ENCODE measurements at places on chromosomes 16 and 17.

DNA sequence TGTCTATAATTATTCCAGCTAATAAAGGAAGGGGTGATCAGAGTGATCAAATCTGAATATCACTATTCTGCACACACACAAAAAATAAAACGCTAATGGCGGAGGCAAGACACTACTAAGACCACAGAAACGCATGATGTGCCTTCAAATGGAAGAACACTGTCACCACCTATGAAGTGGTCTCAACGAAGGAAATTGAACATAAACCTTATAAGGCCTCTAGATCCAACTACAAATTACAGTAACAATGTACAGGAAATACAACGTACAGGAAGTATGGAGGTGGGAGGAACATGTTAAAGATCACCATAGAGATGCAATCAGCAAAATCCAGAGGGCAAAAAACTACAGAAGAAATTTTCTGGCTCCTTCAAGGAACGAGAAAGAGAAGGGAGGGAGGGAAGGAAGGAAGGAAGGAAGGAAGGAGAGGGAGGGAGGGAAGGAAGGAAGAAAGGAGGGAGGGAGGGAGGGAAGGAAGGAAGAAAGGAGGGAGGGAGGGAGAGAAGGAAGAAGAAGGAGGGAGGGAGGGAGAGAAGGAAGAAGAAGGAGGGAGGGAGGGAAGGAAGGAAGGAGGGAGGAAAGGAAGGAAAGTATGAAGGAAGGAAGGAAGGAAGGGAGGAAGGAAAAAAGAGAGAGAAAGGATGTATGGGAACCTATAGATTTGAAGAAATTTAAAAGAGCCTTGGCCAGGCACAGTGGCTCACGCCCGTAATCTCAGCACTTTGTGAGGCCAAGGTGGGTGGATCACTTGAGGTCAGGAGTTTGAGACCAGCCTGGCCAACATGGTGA lies 3.1 kb upstream of the SGCA start:
- DNase-seq, result peak; percentile 47

DNA sequence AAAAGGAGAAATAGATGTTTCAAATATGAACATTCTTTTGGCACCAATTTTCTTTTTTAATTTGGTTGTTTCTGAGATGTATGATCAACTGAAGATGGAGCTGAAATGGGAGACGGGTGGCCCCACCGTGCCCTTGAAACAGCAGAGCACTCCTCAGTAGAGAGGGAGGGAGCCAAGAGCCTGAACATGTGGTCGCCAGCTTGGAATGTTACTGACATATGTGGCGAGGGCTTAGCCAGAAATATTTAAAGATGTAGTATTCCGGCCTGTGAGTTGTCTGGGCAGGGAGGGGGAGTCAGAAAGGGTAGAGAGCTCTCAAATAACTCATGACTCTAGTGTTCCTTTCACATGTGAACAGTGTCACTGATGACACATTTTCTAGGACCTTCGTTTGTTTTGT lies 13.3 kb upstream of the MRC2 start:
- DNase-seq, result no peak

GRCh38 chr17:58840820-58841612 lies 85.4 kb downstream of the PPM1E start:
- no peak for DNase-seq

GRCh38 chr16:85461814-85462713 lies 151.1 kb upstream of the GSE1 start:
- peak; percentile 46 for DNase-seq

- no peak for DNase-seq
Observed at GRCh38 chr16:50444526-50444925, 75.7 kb upstream of the BRD7 start.

DNA sequence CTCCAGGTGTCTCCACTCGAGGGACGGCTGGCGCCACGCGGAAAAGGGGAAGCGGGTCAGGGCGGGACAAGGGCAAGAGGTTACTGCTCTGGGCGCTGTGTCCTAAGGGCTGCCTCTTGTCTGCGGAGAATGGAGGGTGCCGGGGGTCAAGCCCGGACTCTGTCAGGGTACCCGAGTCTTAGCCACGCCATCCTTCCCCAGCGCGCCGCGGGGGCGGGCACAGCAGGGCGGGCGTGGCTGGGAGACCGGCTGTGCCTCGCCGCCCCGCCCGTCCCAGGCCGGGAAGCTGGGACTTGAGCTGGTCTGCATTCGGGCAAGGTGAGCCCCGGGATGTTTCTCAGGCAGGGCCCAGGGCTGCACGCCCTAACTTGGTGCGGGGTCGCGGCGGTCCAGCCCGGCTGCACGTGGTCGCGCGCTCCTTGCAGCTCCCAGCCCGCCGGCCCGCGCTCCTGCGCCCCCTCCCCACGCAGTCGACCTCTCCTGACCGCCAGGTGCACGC lies 6.2 kb upstream of the ACTG1 start:
- DNase-seq, result peak; percentile 38

DNA sequence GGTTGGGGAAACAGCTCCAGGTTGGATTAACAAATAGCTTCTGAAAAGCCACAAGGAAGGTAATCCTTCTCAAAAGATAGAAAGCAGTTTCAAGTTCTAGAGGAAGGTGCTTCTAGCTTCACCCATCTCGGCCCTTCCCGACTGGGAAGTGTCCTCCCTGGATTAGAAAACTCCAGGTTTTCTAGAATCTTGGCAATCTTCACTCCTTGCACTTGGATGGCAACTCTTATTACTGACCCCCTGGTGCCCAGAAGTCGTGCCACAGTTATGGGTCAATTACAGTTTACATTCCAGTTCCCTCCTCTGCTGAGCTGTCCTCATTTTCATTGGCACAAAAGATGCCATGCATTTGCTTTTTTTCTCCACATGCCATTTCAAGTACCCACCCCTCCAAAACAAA lies 65.6 kb downstream of the SMG6 start:
- no peak for DNase-seq

GRCh38 chr17:48754500-48755261 lies 26.1 kb upstream of the HOXB13 start:
- no peak for DNase-seq

DNA sequence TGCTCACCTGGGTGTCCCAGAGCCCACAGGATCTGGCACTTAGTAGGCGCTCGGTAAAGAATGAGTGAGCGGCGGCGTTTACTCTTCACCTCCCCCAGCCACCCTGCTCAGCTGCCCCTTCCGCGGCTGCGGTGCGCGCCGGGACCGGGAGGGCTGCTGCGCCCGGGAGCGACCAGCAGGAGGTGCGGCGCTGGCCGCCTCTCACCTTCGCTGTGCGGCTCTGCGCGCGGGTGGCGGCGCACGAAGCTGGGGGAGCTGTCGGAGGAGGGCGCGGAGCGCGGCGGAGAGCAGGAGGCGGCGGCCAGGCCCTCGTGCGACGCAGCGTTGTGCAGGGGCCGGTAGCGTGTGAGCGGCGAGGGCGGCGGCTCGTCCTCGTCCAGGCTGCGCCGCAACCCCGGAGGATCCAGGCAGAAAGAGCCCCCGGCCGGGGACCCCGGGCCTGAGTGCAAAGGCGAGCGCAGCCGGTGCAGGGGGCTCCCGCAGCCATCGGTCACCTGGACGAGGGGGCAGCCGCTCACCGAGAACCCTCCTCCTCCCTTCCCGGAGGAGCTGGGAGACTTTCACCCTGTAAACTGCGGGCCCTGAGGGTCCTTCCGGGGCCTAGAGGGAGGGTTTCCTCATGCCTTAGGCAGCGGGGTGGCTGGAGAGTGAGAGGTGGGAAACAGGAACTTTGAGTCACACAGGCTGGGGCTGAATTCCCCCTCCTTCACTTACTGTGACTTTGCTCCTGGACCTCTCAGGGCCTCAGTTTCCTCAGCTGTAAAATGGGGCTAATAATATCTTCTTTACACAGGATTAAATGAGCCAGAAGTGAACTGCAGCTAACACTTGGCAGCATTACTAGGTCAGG lies 12.5 kb downstream of the SAMD14 start:
- DNase-seq, result peak; percentile 71

GRCh38 chr16:10225653-10226052 lies 43.4 kb upstream of the GRIN2A start:
- no peak for DNase-seq

- no peak for DNase-seq
Observed at GRCh38 chr16:84832488-84833143, 12.8 kb downstream of the CRISPLD2 start.

- DNase-seq, result no peak
Observed at GRCh38 chr17:34582185-34582900, 3.0 kb downstream of the TMEM132E start.

GRCh38 chr16:11727796-11728543 lies 14.7 kb downstream of the TXNDC11 start:
- no peak for DNase-seq

DNA sequence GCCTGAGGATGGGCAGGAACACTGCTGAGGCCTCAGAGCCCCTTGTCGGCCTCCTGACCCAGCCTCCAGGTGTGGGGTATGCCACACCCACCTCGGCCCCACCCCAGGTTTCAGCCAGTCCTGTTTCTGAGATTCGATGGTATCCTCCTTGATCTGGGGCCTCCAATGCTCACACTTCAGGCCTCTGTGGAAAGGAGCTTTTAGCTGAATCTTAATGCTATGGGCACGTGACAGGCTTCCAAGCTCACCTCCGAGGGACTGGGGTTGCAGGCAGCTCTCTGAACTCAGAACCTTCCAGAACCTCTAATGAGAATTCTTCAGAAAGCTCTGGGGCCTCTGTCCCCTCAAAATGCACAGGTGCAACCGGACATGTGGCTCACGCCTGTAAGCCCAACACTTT lies 54.8 kb downstream of the SCNN1B start:
- no peak for DNase-seq

GRCh38 chr16:53576210-53576609 lies 73.2 kb upstream of the AKTIP start:
- no peak for DNase-seq

GRCh38 chr16:87463722-87464690 lies 28.8 kb downstream of the ZCCHC14 start:
- DNase-seq, result peak; percentile 71

DNA sequence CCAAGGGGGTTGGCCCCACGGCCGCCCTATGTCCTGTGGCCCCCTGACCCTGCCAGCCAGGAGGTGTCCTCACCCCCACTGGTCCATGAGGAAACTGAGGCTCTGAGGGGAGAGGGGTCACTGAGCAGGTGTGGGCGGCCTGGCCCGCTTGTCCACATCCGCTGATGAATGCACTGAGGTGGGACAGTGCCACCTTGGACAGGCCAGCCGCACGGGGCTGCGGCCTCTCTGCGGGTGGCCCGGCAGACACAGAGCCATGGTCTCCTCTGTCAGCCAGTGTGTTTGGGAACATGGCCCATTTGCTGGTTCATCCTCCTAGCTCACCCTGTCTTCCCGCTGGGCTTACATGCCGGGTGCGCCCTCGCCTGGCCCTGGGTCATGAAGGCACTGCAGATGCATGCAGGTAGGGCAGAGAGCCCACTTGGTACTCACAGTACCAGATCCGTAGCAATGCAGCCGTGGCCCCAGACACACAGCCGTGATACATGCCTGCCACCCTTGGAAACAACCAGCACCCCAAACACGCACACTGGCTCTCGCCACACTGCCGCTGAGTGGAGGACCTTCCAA lies 93.9 kb downstream of the ENGASE start:
- DNase-seq, result no peak

DNA sequence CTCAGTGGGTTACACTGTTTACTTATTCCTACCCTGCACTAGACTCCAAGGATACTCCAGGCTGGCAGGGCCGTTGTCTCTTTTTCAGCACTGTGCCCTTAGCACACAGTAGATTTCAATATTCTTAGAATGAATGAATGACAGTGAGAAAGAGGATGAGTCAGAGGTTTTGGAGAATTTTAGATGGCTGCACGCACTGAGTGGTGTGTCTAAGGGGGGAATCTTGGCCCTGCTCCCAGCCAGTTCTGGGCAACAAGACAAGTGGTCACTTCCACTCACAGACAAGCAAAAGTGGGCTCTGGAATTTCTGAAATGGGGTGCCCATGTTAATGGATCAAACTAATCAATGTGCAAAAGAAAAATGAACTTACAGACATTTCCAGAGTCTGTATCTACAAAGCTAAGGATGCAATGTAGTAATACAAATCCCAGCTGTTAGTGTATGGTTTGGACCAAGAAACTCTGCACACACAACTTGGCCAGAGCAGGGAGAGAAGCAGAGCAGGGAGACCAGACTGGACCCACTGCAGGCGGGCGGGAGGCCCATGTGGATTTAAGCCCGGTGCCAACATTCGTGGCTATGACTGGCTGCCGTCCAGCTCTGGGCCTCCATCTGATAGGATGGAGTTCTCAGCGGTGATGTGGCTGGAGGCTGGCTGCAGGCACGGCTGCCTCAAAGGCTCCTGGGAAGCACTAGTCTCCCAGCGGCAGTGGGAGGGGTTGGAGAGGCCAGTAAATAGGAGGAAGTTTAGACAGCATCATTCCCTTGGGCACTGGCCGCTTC lies 95.6 kb upstream of the CDYL2 start:
- no peak for DNase-seq

GRCh38 chr17:32341857-32342602 lies at the start of gene C17orf75:
Gene C17orf75 (minus strand): TSS chr17:32342173. CDS start chr17:32342139, 34 bp downstream.
- DNase-seq, result peak; percentile 86

DNA sequence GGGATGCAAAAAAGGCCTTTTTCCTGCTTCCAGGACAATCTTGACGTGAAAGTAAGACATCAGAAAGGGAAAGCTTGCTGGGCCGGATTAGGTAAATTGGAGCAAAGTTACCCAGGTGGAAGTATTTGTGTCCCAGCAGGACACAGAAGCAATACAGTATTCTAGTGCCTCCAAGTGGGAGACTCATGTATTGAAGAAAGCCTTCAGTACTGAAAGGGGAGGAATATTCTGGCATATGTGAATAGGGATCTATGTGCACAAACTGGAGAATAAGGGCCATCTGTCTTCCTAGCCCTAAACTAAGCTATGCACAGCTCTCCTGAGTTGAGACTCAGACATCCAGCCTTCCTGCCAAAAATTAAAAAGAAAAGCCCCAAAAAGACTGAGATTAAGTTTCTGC lies 327.3 kb upstream of the CDH8 start:
- DNase-seq, result no peak

DNA sequence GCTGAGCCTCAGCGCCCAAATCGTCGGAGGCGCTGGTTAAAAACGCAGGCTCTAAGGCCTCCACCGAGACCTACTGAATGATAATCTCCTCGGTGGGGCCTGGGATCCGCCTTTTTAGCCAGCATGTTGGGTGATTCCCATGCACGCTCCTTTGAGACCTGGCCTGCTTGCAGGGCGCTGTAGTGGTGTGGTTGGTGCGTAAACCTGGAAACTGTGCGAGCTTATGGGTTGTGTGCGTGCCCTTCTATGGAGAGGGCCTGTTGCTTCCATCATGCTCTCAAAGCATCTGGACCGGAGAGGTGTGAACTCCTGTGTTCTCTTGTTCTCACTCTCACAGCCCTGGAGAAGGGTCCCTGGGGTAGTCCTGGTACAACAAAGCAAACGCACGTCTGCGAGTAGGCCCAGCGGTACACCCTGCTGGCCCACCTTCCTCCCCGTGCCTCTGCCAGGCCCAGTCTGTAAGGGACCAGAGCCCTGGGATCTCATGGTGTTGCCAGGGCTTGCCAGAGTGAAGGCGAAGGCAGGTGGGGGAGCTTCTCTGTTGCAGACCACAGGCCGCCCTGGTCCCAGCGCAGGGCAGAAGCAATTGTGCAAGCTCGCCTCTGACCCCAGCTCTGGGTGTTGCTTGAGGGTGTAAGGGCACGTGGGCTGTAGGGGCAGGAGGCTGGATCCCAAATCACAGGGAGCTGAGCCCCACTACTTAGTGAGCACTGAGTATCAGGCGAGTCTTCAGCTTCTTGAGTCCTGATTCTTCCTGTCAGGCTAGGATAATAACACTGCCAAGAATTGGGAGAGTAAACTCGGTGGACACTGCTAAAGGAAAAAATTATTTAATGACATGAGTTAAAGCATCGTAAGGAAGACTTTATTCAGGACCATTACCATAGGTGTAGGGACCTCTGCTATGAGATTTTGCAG lies 879 bp upstream of the LRRC75A start:
- peak; percentile 5 for DNase-seq

GRCh38 chr17:75542728-75543336 lies 17.3 kb downstream of the LLGL2 start:
- DNase-seq, result no peak
